Inflammatory macrophage treated with lipopolysaccharide for 1 hour (primary cell): ENCODE measurements at places on chromosomes 3 and 15.

GRCh38 chr15:70362886-70363285 lies 265.2 kb upstream of the TLE3 start:
- DNase-seq, result peak; percentile 39

DNA sequence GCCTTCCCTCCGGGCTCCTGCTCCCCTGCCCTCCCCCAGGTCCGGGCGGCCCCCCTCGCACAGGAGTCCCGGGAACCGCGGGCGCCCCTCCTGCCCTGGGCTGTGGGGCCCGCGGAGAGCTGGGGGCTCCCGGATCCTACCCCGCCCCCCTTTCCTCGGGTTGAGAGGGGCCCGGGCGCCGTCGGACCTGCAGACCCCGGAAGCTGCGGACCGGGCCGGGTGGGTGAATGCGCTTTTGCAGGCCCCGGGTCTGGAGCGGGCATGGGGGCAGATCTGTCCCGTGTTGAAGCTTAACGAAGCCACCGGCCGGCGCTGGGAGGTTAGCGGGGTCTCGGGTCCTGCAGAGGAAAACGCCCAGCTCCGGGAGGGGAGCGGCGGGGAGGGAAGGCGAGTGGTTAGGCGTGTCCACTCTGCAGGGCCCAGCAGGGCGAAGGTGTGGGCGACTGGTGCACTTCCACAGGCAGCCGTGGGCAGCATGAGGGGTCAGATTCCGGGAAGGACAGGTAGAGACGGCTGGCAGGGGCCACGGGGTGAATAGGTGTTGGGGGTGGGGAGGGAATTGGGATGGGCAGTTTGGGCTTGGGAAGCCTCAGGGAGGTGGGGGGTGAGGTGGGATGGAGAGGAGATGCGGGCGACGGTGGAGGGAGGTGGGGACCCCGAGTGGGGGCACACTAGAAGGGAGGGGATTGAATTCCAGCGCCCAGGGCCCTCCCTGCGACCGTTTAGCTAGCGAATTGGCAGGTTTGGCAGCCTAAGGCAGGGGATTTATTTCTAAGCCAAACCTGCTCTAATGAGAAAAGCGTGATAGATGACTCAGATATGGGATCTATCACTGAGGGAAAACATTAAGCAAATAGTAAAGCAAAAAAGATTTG lies 635 bp downstream of the CD276 start:
- DNase-seq, result peak; percentile 28

DNA sequence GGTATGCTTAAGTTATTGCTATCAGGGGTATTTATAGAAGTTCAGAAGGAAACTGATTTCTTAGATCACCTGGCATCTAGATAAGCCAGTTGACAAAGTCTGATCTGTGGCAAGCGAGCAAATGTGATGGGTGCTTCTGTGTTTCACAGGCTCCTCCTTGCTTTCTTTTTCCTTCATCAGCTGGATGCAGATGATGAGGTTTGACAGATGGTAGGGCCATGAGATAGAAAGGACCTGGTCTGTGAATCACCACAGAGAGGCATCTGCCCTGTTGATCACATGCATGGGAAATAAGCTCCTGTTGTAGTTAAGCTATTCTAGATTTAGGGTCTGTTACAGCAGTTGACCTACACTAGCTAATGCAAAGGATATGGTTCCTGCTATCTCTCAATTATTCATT lies 372.0 kb downstream of the NEK10 start:
- no peak for DNase-seq

- DNase-seq, result no peak
Measured at GRCh38 chr3:129727707-129728106, 121.2 kb upstream of the PLXND1 start.

DNA sequence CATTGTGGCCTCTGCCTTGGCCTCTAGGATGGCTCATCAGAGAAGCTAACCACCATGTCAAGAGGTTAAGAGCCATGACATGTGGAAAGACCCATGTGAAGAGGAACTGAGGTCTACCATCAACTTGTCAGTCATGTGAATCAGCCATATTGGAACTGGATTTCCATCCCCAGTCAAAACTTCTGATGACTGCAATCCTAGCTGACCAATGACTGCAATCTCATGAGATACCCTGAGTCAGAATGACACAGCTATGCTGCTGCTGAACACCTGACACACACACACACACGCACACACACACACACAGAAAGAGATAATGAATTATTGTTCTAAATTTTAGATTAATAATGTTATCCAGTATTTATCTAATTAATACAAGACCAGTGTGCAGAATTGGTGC lies 337.5 kb upstream of the LMCD1 start:
- no peak for DNase-seq

- no peak for DNase-seq
Measured at GRCh38 chr3:26345613-26346012, 277.0 kb upstream of the LRRC3B start.

- no peak for DNase-seq
Measured at GRCh38 chr15:90697175-90697574, 20.0 kb upstream of the BLM start.

- no peak for DNase-seq
Measured at GRCh38 chr3:10405816-10406215, 84.9 kb upstream of the SEC13 start.

DNA sequence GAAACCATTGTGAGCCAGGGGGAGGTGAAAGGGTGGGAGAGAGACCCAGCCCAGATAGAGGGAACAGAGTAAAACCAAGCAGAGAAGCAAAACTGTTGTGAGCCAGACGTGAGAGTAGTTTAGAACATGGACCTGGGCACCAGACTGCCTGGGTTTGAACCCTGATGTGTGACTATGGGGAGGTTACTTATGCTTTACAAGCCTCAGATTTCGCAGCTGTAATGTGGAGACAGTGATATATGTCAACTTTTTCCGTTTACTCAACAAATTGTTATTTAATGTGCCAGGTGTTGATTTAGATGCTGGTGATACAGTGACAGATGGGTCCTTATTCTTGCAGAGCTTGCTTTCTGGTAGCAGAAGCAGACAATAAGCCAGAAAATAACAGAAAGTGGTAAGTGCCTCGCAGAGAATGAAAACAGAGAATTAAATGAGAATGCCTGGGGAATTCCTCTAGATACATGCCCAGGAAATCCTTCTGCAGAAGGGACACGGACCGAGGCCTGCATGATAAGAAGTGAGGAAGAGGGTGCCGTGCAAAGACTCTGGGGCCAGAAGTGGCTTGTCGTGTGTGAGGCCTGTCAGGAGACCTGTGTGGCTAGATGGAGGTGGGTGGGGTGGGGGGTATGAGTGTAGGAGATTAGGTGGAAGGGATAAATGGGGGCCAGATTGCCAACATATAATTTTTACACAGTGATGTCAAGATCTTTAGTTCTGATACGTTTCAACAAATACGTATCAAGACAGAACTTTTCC lies 15.0 kb downstream of the KAT2B start:
- DNase-seq, result no peak

- DNase-seq, result peak; percentile 63
Measured at GRCh38 chr3:23611737-23612295, 193.9 kb upstream of the UBE2E1 start.

- peak; percentile 98 for DNase-seq
Measured at GRCh38 chr3:183306798-183307671, 54.0 kb downstream of the B3GNT5 start.

DNA sequence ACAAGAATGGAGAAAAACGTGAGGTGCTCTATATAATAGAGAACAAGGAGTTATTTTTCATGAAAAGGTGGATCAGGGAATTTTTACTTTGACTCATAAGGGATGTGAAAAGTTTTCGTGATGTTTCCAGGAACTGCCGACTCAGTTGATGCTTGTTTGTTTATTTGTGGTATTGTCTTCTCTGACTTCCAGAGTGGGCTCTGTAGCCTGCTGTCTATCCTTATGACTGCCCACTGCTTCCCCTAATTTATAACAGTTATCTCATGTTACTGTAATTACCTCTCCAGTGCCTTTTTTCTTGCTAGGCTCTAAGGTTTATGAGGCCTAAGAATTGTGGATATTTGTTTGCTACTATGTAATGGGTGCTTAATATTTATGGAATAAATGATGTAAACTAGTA lies 12.3 kb downstream of the ARL13B start:
- no peak for DNase-seq

DNA sequence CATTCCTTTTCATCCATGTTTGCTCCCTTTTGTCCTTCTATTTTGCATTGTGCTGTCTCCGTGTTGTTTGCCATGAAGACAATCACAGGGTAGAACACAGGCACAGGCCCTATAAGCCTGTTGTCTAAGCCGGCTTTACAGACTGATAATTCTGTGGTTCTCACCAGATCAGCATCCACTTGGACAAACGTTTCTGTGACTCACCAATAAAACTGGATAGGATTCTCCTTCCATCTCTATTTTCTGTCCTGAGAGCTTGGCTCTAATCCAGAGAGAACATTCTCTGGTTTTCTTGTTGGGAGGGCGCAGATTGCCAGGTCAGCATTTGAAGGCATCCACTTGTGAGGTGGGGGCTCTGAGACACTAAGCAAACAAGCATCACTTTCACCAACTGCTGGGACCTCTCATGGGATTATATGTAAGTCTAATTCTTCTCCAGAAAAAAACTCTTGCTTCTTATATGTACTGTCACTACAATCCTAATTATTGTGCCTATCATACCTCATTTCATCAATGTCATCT lies 101.6 kb downstream of the ERC2 start:
- no peak for DNase-seq

DNA sequence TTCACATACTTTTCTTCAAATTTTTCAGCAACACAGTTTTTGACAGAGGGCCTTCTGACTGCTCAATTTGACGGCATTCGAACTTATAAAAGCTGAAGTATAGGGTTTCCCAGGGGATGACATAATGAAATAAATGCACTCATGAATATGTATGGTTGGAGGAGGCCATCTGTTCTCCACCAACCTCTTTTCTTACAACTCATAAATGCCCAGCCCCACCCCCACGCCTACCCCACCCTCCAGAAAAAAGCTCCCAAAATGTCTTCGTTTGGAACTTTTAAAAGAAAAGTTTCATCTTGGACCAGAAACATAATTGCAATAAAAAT lies 211.6 kb upstream of the LRRN1 start:
- DNase-seq, result no peak

DNA sequence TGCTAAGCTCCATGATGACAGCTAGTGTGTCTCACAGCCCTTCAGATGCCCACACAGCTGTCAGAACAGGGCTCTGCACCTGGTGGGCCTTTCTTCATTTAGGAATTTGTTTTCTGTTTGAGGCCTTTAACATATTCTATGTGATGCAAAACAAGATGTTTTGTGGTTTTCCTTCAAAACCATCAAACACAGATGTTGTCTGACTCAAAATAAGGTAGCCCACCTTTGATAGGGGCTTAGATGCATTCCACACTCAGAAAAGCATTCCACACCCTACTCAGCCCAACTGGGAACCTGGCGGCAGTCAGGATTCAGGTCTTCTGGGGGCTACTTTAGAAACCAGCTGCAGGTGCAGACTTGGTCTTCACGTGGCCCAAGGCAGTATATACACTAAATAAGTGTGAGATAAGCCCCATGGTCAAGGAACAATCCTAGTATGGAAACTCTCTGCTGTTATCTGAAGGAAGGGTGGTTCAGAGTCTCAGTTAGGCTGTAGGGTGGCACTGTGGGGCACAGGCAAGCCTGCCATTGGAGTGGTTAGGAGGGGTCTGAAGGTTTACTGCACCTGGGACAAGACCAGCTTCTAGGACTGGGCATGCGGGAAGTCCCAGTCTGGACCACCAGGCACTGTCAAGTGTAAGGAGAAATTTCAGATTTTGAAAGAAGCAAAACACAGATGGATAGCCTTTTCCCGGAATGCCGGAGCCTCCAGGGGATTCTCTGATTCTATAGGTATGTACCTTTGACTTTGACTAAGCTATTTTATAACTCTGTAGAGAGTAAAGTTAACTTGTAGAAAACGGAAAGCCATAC lies 20.1 kb downstream of the LRRC2 start:
- DNase-seq, result no peak

- no peak for DNase-seq
Measured at GRCh38 chr3:53585627-53586026, 91.2 kb downstream of the CACNA1D start.

- DNase-seq, result no peak
Measured at GRCh38 chr15:31525988-31526665, 199.5 kb downstream of the KLF13 start.

GRCh38 chr3:1616744-1617143 lies 481.9 kb upstream of the CNTN4 start:
- DNase-seq, result no peak

DNA sequence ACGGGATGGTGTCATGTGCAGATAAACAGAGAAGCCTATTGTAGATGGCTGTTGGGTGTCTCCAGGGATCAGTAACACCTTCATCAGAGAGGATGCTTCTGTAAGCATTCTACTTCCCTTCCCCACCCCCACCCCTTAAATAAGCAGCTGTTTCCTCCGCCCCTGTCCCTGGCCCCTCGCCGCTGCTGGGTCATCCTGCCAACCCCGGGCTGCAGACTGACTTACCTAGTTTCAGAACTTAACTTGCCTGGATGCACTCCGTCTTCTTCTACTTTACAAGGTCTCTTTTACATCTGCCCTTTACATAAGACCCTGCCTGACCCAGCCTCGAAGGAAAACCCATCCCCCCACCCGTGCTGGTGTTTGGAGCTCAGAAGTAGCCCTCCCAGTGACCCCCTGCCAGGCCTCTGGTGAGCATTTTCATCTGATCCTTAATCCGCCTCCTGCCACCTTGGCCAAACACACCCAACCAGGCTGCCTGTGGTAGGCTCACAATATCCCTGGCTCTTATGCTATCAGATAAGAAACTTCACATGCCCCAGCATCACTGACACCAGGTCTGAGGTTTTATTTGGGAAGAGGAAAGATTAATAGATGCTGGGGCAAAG lies 103.0 kb upstream of the HES1 start:
- DNase-seq, result no peak

- no peak for DNase-seq
Measured at GRCh38 chr15:66600240-66600627, 34.4 kb upstream of the LCTL start.

DNA sequence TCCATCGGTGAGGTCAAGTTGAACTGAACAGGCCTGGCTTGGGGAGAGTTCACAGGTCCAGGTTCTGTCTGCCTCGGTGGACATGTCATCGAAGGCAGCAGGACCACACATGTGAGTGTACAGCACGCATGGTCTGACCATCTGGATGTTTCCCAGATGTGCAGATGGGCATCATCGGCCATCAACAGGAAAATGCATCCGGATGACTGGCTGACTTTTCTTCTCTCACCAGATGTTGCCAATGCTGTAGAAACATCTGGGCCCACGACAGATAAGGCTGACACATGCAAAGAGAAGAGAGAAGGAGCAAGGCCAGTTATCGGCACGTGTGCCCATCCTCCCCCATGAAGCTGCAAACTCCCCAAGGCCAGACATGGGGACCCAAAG lies 45.1 kb downstream of the NOX5 start:
- DNase-seq, result no peak

GRCh38 chr15:38168467-38169070 lies 84.1 kb upstream of the SPRED1 start:
- no peak for DNase-seq

- no peak for DNase-seq
Measured at GRCh38 chr3:72015463-72015862, 230.5 kb upstream of the PROK2 start.

DNA sequence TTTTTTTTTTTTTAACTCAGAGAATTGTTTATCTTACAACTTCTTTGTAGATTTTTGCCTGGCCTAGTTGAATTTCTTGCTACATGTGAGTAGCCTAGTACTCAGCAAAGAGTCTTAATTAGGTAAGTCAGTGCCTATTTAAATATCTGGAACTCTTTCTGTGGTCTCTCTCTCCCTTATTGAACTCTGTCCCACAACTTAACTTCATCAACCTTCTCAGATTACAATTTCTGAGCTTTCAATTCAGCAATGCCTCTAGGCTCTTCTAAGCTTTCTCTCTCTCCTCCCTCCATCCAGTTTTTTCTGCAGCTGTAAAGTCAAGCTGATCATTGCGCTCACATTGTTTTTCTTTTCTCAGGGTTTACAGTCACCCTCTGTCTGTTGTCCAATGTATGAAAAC lies 517.6 kb upstream of the ROBO1 start:
- no peak for DNase-seq

- no peak for DNase-seq
Measured at GRCh38 chr3:112074616-112075497, 11.3 kb upstream of the C3orf52 start.
